ENCODE measurements at places on chromosomes 11 and 22.

DNA sequence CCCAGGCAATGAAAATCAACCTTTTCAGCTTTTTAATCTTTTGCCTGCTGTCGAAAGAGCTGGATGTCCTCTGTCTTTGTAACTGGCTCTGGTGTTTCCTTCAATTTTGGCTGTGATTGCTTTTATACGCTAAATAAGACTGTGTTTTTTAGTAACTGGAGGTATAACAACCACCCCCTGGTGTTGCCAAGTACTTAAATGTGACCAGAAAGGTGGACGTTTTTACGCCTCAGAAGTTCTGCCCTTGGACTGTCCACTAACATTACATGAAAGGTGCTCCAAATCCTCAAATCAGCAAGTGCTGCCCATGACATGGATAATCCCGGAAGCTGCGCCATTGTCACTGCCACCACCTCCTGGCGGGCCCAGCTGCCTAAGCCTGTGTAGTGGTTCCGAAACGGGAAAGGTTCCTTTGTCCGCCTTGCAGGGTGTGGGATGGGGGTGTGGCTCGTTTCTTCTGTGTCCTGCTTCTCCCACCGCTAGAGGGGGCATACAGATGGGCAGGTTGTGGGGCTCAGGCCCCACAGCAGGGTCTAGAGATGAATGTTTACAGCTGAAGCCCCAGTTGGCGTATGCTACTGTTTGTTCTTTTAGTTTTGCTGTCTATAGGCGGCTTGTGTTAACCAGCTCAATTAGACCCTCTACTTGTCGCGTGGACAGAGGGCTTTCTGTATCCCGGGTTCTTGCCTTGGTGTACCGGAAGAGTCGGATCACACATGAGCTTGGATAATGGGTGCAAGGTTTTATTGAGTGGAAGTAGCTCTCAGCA, 82.2 kb upstream of the SEPTIN5 start:
- DNase-seq, result peak; percentile 34

DNA sequence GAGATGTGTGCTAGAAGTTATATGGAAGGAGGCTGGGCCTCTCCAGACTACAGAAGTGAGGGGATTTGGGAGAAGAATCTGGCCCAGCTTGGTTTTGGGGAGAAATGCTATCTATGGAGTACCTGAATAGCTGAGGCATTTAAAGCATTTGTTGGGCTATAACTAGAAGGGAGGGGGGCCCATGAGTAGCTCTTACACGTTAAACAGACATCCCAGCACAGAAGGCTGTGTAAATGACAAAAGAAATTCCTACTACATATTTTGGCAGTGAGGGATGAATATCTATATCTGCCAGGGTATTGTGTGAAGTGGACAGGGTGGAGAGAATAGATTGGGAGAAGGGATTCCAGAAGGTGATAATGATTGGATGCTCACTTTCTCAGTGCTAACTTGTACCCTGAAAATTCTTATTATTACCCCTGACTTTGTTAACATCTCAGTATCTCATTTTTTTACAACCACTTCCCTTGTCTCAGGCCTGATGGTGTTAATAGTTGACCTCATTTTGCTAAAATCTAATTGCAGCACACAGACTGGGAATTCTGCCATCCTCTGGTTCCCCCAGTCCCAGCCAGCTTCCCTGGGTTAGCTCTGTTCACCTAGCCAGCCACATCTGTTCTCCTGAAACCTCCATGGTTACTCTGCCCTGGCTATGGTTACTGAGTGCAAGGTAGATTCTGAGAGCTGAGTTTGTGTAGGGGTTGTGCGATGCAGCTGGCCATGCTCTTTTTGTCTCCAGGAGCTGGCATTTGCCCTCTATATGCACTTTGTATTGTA, 28.8 kb upstream of the RRM1 start:
- DNase-seq, result no peak

DNA sequence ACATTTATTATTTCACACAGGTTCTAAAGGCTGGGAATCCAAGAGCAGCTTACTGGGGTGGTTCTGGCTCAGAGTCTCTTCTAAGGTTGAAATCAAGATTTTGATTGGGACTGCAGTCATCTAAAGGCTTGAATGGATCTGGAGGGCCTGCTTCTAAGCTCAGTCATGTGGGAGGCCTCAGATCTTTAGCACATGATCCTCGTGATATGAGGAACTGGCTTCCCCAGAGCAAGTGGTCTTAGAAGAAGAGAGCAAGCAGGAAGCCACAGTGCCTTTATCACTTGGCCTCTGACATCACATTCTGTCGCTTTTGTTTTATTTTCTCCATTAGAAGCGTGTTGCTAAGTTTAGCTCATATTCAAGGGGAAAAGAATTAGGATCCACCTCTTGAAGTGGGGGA, 88.9 kb downstream of the ARFGAP2 start:
- DNase-seq, result no peak

DNA sequence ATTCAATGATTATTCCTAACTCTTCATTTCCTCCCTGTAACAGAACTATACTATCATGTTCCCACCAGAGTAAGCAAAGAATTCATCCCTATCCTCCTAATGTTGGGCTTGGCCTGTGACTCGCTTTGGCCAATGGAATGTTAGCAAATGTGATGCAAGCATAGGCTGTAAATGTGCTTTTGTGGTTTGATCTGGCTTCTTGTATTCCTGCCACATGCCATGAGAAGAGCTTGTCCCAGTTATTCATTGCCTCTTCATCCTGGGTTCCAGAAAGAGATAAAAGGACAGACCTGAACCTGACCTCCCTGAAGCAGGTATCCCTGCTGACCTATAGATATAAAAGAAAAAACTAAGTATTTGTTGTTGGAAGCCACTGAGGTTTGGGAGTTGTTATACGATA, 51.0 kb downstream of the SYTL2 start:
- DNase-seq, result peak; percentile 65

DNA sequence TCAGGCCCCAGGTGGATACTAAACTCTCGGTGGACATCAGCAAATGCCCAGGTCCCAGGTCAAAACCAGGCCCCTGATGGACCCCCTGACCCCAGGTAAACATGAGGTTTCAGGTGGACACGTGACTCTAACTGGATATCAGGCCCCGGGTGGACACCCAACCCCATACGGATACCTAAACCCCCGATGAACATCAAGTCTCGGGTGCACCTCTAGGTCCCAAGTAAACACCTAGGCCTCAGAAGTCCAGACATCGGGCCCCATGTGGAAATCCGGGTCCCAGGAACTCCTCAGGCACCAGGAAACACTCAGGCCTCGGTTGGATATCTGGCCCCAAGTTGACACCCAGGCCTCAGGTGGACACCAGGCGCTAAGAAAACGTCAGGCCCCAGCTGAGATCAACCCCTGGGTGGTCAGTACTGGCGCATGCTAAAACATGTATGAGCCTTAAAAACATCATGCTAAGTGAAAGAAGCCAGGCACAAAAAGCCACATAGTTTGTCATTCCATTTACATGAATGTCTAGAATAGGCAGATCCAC, 54.4 kb upstream of the SEPTIN5 start:
- no peak for DNase-seq

DNA sequence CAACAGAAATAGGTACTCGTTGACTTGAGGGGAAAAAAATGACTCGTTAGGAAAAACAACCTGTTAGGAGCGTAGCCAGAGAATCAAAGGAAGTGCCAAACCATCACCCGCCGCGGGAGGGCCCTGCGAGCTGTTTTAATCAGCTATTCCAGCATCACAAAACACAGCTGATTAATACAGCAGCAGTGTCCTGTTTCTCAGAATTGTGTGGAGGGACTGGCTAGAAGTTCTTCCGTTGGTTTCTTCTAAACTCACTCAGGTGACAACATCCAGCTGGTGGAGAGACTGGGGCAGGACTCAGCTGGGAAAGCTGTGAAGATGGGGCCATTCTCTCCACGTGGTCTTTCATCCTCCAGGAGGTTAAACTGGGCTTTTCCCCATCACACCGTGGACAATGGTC, 28.0 kb downstream of the HSPA8 start:
- DNase-seq, result no peak

- no peak for DNase-seq
Measured at GRCh38 chr11:58933661-58934060, 5.6 kb upstream of the GLYATL1 start.

DNA sequence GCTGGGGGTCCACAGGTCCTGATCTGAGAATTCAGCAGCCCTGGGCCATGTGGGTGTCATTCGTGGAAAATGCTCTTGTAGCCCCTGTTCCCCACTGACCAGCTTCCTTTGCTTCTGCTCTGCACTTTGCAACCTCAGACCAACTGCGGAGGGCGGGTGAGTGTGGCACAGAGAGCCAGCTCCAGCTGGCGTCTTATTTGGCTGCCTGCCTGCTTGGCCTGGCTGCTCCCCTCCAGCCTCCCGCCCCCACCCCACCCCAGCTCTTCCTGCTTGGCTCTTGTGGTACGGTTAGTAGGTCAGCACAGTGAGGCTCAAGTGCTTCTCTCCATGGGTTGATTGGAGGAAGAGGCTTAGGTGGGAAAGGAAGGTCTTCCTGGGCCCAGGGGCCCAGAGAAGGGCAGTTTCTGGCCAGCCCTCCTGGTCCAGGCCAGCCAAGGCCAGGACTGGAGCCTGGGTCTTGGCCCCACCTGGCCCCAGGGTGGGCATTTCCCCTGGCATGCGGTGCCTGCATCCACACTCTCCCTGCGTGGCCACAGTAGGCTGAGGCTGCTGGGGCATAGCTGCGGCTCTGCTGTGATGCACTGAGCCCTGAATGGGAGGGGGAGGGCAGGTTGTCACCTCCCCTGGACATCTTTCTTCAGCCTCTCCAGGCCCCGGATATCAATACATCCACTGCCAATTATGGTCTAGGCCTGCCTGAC, 26.5 kb downstream of the MYO7A start:
- DNase-seq, result no peak

DNA sequence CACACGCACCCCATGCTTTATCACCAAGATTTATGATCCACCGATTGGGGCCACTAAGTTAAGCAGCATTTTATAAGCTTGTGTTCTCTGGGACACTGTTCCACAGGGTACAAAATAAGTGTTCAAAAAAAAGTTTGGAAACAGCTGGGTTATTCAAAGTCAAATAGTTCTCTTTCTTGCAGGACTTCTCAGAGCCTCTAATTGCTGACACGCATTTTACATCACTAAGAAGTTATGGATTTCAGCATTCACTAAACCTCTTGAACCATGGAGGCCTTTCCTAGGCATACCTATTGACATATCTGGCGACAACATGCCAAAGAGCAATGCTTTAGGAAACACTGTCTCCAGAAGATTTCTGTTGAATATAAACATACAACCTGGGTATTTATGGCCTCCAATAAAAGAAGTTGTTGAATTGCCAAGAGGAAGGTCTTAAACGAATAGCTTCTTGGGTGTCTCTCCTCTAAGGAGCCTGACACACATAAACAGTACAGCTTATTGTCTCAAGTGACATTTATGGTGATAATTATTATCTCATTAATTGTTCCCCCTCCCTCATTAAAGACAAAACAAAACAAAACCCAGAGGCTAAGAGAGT, 147.1 kb upstream of the ARHGAP20 start:
- DNase-seq, result no peak

GRCh38 chr11:125345421-125346178, 150.5 kb downstream of the FEZ1 start:
- peak; percentile 27 for DNase-seq

- peak; percentile 75 for DNase-seq
Measured at GRCh38 chr11:50075856-50076255, 43.2 kb downstream of the OR4C45 start.

DNA sequence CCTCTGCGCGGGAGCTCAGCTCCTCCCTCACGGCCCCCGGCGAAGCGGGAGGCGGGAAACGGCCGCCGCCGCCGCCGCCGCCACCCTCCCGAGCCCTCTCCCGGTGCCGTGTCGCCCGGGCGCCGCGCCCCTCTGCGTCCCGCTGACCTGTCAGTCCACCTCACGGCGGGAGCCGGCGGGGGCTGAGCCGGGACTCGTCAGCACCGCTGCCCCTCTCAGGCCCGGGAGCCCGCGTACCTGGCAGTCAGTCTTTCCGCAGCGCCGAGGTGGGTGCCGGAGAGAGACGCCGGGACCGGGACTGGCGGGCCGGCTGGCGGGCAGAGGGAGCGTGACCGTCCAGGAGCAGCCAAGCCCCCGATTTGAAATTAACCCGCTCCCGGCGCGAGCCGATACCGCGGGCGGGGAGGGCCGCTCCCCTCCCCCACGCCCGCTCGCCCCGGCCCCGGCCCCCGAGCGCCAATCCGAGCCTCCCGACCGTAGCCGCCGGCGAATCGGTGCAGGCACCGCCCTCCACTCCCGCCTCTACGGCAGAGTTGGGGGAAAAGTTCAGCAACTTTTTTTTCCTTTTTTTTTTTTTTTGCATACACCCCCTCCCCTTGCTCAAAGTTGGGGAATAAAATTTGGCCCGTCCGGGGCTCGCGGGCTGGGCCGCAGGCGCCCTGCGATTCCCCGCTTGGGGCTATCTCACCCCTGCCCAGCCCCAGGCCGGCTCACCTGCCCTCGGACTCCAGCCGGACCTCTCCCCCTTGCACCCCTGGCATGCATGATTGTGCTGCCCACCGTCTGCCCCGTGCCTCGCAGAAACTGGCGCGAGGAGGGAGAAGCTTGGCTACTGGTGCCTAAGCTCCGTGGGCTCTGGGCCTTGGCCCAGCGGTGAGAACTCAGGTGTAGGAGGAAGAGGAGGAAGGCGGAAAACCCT, 774 bp upstream of the E2F8 start:
- DNase-seq, result no peak

GRCh38 chr11:66894141-66894540, 37.3 kb downstream of the LRFN4 start:
- no peak for DNase-seq

DNA sequence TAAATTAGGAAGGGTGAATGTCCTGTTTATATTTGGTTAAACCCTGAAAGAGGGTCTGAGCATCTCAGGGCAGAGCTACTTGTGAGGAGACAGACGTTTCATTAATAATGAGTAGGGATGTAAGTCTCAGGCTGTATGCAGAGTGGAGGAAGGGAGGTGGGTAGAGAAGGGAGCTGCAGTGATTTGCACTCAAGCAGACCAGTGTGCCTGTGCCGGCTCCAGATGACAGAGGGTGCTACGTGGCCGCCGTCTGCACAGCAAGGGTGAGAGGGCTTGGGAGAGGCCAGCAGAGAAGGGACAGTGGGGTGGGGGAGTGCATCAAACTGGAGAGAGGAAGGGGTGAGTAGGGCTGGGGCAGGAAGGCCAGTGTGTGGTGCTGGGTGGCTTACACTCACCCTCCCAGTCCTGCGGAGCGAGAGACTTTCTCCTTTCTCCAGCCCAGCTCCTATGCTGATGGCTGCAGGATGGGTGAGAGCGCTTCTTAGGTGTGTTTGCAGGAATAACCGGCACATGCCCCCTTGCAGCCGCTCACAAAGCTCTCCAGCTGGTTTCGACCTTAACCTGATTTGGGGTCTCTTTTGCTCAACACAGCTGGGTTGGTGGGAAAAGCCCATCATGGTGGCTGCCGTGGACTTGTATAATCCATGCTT, 130.6 kb downstream of the ST3GAL4 start:
- no peak for DNase-seq

DNA sequence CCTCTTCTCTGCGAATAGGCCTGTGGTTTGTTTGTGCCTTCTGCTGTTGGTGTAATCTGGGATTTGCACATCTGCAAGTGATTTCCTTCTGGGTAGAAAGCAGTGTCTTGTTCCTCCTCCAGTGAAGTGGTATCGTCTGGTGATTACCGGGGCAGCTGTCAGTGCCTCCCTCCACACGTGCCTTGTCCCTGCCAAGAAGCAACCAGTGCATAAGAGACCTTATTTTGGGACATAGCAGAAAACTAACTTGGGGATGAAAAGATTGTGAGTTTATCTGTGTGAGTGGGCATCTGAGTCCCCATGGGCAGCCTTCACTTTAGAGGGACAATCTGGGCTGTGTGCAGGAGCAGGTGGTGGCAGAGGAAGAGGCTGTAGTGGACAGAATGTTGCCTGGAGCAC, 71.5 kb upstream of the SORL1-AS1 start:
- no peak for DNase-seq

Measured in bronchial epithelial cell (primary cell).